ENCODE measurements at places on chromosomes 12 and 14.

- peak; percentile 75 for DNase-seq
These were observed 735 bp upstream of the VASH1 start for GRCh38 chr14:76760331-76761135.

DNA sequence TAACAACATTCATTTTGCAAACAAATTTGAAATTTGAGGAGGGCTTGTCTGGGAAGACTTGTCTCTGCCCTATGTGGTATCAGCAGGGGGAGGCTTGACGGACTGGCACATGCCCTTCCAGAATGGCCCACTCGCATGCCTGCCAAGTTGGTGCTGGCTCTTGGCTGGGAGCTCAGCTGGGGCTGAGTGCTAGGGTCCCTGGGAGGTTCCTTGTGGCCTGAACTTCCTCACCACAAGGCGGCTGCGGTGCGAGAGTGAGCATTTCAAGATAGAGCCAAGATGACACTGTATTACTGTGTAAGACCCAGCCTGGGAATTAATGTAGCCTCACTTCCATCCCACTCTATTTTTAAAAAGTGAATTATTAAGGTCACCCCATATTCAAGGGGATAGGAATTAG is 271.6 kb upstream of the PLEKHG7 start:
- no peak for DNase-seq

- no peak for DNase-seq
These were observed 147.5 kb downstream of the KITLG start for GRCh38 chr12:88432531-88433490.

DNA sequence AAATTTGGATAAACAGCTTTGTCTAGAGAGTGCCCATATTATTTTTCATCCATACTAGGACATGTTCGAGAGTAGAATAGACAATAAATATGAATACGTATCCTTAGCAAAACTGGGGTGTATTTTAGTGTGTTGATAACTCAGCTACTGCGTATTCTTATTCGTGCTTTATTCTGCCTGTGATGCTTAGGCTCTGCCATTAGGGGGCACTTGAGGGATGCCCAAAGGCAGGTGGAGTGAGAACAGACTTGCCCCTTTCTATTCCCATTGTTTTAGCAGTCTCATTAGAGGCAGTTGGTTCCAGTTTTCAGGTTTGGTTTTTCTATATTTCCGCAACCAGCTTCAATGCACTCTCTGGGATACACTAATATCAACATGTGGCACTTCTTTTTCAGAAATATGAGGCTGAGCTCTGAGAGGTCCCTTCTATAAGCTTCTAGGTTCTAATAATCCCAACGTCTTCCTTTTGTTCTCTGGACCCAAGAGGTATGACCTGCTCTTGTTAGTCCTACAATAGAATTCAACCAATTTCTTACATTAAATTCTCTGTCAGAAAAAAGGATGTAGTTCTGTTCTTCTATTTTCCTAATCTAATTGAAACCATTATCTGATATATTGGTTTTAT is 985.7 kb upstream of the FBXO33 start:
- no peak for DNase-seq

Data from vagina (tissue), 2 donors.